ENCODE measurements at places on chromosomes 2 and 18.

DNA sequence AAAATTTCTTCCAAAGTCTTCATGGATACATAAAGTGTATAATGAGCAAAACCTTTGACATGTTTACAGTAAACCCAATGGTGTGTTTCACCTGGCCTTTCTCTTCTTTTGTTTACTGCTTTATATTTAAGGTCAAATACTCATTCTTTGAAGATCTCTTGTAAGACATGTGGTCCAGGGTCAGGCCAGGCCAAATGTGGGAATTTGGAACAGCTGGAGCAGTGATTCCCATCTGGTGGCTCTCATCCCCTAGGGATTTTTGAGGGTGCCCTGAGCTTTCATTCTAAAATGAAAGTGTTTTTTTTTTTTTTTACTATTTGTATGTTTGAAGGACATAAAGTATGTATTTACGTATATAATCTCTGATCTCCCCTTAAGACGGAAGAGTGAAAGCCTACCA, 13.8 kb upstream of the MGAT5 start:
- DNase-seq = no peak

- DNase-seq = no peak
These were observed 82.6 kb downstream of the ZNF532 start for GRCh38 chr18:58947136-58947732.

GRCh38 chr2:47065771-47066380, 89.2 kb downstream of the STPG4 start:
- DNase-seq = no peak

- DNase-seq = no peak
These were observed 44.5 kb downstream of the PKDCC start for GRCh38 chr2:42092084-42092996.

- no peak for DNase-seq
These were observed 47.2 kb downstream of the PLEK start for GRCh38 chr2:68412127-68412819.

- no peak for DNase-seq
These were observed 85.0 kb downstream of the INHBB start for GRCh38 chr2:120430957-120431356.

DNA sequence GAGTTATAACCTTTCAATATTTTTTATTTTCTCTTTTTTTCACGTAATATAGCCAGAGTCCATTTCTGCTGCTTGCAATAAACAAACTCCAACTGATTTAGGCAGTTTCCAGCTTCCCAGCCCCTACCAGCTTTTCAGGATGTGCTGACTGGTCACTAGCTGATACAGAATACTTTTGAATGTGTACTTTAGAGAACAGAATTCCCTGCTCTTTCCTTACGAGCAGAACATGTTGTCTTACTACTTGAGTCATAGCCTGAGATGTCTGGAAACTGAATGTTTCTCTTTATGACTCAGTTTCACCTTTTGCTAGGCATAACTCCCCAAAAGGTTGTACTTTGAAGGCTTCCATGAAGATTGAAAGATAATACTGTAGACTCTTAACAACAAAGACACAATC, 44.5 kb upstream of the KCNE4 start:
- no peak for DNase-seq

DNA sequence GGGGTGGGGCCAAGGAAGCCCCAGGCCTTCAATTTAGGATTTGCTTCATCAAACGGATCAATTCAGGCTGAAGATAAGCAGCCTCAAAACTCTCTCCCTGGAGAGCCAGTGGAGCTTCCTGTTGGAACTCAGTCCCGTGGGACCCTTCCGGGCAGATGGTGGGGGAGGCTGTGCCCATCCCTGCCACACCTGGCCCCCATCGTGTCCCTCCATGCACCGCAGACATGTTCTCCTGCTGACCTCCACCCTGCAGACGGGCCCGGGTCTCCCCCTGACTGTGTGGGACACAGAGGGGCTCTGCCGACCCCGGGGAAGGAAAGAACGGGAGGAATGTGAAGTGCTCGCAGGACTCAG, 144.2 kb downstream of the TPO start:
- no peak for DNase-seq

GRCh38 chr2:48253301-48253700, 276.7 kb upstream of the STON1 start:
- DNase-seq = no peak

- DNase-seq = no peak
These were observed 24.6 kb upstream of the NOTO start for GRCh38 chr2:73177645-73178255.

GRCh38 chr2:27050281-27050995, 1.0 kb upstream of the AGBL5 start:
- peak; percentile 97 for DNase-seq

DNA sequence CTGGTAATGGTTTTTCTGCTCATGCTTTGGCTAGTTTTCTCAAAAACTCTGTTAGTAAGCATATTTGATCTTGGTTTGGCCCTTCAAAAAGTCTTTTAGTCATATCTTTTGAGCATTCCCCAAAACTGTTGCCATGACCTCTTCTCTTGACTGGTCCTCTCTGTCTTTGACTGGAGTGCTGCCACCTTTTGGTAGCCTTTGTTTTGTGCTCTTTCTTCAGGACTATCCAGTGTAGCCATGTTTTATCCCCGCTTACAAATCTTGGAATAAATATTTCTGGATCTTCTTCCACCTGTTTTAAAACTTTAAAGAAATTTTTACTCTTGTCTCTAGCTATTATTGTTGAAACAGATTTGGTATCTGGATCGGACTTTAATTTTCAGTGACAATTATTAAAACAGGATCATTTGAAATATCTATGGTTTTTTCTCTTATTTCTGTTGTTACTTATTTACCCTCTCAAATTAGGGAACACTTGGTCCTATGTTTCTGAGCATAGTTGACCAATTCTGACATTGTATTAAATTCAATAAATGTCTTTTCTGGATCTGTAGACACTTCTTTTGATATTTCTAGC, 965 bp upstream of the ELOA2 start:
- no peak for DNase-seq

All from NCI-H2227 treated with DMSO at 0.1 percent for 48 hours (cell line).